ENCODE measurements at places on chromosomes 4 and X. TPM values are rescaled to one million over a fixed set of nuclear protein-coding genes. Genes with fewer than 3 reads are reported as not detected.

GRCh38 chr4:52196606-52197130, 145.6 kb downstream of the SPATA18 start:
- no peak for DNase-seq
- H3K4me1 ChIP-seq = no peaks in the 10 kb centered on the region
- H3K27me3 ChIP-seq = no peaks in the 10 kb centered on the region
- H3K27ac ChIP-seq = no peak overlapping the region
- H3K4me3 ChIP-seq = no peak overlapping the region

- H3K27ac ChIP-seq = no peak overlapping the region
- no peak overlapping the region for H3K4me3 ChIP-seq
- no peaks in the 10 kb centered on the region for H3K4me1 ChIP-seq
- peaks cover 7% of the 10 kb centered on the region for H3K36me3 ChIP-seq
Observed at GRCh38 chr4:97691111-97691605, 452.1 kb downstream of the STPG2 start.

DNA sequence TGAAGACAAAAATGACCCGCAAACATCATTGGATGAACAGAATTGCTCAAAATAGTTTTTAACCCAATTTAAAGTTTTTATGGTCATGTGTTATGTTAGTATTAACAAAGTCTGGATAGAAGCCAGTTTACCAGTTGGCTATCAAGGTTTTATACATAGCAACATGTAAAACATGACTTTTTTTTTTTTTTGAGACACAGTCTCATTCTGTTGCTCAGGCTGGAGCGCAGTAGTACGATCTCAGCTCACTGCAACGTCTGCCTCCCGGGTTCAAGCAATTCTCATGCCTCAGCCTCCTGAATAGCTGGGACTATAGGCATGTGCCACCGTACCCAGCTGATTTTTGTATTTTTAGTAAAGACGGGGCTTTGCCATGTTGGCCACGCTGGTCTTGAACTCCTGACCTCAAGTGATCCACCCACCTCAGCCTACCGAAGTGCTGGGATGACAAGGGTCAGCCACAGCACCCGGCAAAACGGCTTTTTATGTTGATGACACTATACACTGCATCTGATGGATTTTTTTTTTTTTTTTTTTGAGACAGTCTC, 3.4 kb downstream of the SAT1 start:
- peak overlapping the region; percentile 42 for H3K27ac ChIP-seq
- peaks cover 33% of the 10 kb centered on the region for H3K4me1 ChIP-seq
- H3K36me3 ChIP-seq = peaks cover 27% of the 10 kb centered on the region

GRCh38 chr4:152684587-152684986, 4.8 kb upstream of the TMEM154 start:
- H3K27me3 ChIP-seq = peaks cover 7% of the 10 kb centered on the region
- no peak overlapping the region for H3K27ac ChIP-seq
- H3K4me3 ChIP-seq = no peak overlapping the region

GRCh38 chrX:139766545-139766983, 58.6 kb upstream of the MCF2 start:
- no peak overlapping the region for H3K27ac ChIP-seq
- H3K4me1 ChIP-seq = no peaks in the 10 kb centered on the region
- H3K27me3 ChIP-seq = no peaks in the 10 kb centered on the region
- H3K36me3 ChIP-seq = peaks cover 6% of the 10 kb centered on the region
- H3K4me3 ChIP-seq = no peak overlapping the region

GRCh38 chr4:38787693-38788092, 4.9 kb upstream of the TLR10 start:
- peaks cover 3% of the 10 kb centered on the region for H3K36me3 ChIP-seq
- H3K4me1 ChIP-seq = peaks cover 2% of the 10 kb centered on the region
- DNase-seq = no peak
- no peak overlapping the region for H3K27ac ChIP-seq
- no peaks in the 10 kb centered on the region for H3K27me3 ChIP-seq
- no peak overlapping the region for H3K4me3 ChIP-seq

Gene SOWAHD
- 0.46 TPM for total RNA-seq

GRCh38 chr4:52869196-52869595, 7.1 kb downstream of the RASL11B start:
- no peak overlapping the region for H3K27ac ChIP-seq
- DNase-seq = no peak
- H3K27me3 ChIP-seq = no peaks in the 10 kb centered on the region
- no peak overlapping the region for H3K4me3 ChIP-seq

Gene PQBP1
- 125 TPM for total RNA-seq

DNA sequence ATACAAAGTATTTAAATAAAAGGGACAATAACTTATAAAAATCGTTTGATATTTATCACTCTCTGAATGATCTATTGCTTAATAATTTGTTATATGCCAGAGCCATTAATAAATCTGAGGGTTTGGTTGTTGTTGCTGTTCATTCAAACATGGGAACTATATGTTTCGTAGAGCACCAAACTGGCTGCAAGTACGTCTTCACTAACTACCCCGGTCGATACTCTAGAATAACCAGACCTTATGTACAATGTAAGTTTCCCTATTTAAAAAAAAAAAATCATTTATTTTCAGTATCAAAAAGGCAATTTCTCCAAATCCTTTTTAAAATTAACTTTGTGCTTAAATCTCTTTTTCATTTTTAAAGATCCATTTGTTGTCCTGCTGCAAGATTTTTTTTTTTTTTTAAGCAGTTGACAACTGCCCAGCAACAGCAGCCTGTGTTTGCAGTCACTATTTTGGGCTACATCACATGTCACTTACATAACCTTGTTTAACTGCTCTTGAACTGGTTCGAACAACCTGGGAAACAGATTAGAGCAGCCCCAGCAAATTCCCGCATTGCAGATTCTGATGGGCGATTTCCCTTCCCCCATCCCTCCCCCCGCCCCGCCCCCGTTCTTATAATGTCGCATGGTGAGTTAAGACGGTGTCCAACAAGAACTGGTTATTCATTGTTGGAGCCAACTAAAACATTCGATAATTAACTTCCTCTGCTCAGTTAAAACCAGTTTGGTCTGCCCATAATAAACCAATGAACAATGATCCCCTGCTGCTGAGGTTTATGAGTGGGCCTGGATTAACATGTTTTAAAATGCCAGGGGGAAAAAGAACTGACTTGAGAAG, 238.9 kb downstream of the NR3C2 start:
- no peaks in the 10 kb centered on the region for H3K36me3 ChIP-seq
- no peaks in the 10 kb centered on the region for H3K27me3 ChIP-seq
- DNase-seq = no peak
- H3K4me3 ChIP-seq = no peak overlapping the region
- H3K4me1 ChIP-seq = no peaks in the 10 kb centered on the region
